ENCODE measurements at places on chromosomes 2 and 18. TPM values are rescaled to one million over a fixed set of nuclear protein-coding genes. Genes with fewer than 3 reads are reported as not detected.

Gene TMEM37
- total RNA-seq: not detected

Gene DNAJC5G
- not detected for total RNA-seq

Gene ADCYAP1
- total RNA-seq: not detected

Gene RRM2
- total RNA-seq: 54.9 TPM

Gene SP110
- 55.0 TPM for total RNA-seq

Gene ACTG2
- total RNA-seq: 0.52 TPM

Gene ANKRD29
- not detected for total RNA-seq

Gene OBSL1
- 1.1 TPM for total RNA-seq

Gene IL37
- total RNA-seq: not detected

Gene DPP4
- total RNA-seq: 8.6 TPM

DNA sequence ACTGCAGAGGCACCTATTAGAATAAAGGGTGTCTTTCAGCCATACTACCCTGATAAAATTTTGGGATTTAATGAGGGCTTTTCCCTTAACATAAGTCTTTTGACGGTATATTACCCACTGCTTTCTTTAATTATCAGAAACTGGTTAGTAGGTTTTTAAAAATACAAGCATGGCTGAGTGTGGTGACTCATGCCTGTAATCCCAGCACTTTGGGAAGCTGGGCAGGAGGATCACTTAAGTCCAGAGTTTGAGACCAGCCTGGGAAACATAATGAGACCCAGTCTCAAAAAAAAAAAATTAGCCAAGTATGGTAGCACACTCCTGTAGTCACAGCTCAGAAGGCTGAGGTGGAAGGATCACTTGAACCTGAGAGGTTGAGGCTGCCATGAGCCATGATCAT lies 16.1 kb downstream of the CPSF3 start:
- no peak for DNase-seq

- DNase-seq: peak; percentile 29
Observed at GRCh38 chr2:161161074-161161706, 962 bp downstream of the TANK start.

DNA sequence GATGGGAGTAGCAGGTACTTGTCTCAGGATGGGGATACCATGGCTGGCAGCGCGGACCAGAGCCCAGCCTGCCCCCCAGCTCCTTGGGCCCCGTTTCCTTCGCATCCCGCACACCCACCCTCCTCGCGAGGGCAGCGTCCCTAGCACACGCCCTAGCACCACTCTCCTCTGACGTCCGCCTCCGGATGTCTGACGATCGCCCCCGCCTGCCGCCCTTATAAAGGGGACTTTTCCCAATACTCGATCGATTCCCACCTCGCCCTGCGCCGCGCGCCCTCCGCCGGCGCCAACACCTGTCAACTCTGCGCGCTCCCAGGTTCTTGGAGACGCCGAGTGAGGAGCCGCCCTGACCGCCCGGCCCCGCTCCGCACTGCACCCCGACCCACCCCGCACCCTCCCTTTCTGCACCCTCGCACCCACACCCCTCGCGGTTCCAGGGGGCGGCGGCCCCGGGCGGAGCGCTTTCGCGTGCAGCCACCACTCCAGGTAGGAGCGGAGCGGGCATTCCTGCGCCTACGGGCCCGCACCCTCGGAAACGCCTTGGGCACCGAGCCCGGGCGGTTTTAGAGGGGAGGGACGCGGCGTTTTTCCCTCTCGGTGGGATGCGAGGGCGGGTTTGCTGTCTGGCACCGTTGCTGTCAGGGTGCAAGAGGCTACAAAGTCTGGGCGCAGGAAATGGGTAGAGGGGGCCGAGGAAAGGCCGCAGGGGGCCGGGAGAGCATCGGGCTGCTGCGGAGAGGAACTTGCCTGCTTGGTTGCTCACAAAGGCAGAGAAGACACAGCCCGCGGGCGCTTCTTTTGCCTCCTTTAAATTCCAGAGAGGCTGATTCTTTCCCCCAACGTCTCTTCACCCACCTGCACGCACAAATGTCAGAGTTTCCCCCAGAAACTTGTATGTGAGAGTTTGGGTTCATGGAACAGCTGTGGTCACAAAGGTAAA lies at the start of gene SLC5A7:
SLC5A7 (plus strand) TSS at position 247 of the 940 bp plus-strand sequence. CDS start 1,632 bp downstream, outside the sequence.
- DNase-seq: no peak

GRCh38 chr2:46276642-46277041 lies 20.6 kb upstream of the EPAS1 start:
- DNase-seq: no peak

GRCh38 chr18:32468147-32468845 lies 2.4 kb downstream of the GAREM1 start:
- no peak for DNase-seq

GRCh38 chr2:222797261-222797660 lies 63.6 kb upstream of the ACSL3 start:
- no peak for DNase-seq

DNA sequence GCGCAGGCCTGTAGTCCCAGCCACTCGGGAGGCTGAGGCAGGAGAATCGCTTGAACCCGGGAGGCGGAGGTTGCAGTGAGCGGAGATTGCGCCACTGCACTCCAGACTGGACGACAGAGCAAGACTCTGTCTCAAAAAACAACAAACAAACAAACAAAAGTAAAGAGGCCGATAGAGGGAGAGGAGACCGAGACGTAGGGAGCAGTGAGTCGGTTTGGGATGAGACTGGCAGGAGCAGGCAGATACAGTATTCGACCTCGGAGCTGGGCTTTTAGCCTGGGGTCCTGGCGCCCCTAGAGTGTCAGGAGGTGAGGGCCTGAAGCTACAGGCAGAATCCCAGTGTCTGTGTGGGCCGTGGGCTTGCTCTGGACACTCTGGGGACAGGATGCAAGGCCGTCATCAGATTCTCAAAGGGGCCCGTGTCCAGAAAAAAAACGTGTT lies 51.2 kb downstream of the SLC4A1AP start:
- DNase-seq: no peak

DNA sequence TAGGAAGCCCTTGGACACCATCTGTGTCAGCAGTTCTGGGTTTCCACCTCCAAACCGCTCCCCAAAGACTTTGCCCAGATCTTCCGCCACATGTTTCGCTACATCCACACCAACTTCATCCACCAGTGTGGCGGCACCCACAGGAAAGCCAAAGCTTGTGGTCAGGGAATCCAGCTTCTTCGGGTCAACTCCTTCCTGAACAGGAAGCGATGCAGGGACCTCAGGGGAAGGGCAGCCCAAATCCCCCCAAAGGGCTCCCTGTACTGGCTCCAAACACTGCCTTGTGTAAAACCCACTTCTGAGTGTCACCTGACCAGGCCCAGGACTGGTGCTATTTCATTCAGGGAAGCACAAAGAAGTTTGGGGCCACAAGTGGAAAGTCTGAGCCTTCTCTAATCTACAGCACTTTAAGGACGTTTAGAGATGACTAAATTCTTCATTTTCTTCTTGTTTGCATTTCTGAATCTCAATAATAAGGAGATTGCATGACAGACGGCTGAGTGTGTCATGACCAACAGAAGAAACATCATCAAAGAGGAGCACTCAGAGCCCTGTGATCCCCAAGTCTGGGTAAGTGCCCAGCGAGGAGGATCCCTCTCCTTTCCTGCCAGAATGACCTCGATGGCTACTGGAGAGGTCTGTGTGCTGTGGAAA lies 20.8 kb downstream of the GAREM2 start:
- DNase-seq: no peak

- no peak for DNase-seq
Observed at GRCh38 chr2:97661927-97662326, 1.9 kb downstream of the ACTR1B start.

DNA sequence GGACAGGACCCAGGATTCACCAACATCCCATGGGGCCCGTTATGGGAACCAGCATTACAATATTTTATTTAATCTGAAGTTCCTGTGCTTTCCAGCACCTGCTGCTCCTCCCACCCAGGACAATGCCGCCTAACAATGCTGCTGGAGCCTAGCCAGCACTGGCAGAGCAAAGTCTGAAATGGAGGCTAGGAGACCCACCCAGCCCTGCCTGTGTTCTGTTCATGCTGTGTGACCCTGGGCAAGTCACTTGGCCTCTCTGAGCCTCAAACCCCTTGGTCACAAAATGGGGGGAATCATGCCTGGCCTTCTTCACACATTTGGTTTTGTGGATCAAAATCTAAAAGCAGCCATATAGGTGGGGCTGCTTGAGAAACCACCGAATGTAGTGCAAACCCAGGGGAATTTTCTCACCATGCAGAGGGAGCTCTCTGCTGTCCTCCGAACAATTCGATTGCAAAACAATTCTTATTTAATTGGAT lies 38.5 kb upstream of the ODC1 start:
- DNase-seq: no peak

DNA sequence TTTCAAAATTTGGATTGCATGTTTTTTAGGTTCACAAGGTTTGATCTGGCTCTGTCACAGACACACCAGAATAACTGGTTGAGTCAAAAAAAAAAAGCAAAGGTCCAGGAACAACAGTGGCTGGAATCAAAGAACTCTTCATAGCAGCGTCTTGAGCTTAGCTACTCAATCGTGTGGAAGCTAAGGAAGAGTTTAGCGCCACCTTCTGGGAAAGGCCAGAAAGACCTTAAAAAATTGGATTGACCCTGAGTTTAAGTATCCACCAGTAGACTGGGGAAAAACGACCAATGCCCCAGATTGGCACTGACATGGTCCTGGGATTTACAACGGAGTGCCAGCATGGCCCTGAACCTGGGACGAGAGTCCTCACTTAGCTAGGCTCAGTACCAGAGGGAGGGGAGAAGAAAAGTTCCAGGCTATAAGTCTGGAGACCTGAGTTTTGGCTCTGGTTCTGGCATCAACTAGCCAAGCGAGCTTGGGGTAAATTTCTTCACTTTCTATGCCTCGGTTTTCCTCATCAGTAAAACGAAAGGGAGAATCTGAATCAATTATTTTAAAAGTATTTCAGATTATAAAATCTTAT lies 71.1 kb upstream of the TFCP2L1 start:
- DNase-seq: no peak

- no peak for DNase-seq
Observed at GRCh38 chr2:241896746-241897201, 27.2 kb downstream of the RTP5 start.

GRCh38 chr2:39492095-39492590 lies 55.1 kb upstream of the MAP4K3 start:
- DNase-seq: no peak

- DNase-seq: no peak
Observed at GRCh38 chr2:64201151-64201550, 56.9 kb upstream of the PELI1 start.

- DNase-seq: no peak
Observed at GRCh38 chr2:66565291-66565690, 130.4 kb downstream of the MEIS1 start.

DNA sequence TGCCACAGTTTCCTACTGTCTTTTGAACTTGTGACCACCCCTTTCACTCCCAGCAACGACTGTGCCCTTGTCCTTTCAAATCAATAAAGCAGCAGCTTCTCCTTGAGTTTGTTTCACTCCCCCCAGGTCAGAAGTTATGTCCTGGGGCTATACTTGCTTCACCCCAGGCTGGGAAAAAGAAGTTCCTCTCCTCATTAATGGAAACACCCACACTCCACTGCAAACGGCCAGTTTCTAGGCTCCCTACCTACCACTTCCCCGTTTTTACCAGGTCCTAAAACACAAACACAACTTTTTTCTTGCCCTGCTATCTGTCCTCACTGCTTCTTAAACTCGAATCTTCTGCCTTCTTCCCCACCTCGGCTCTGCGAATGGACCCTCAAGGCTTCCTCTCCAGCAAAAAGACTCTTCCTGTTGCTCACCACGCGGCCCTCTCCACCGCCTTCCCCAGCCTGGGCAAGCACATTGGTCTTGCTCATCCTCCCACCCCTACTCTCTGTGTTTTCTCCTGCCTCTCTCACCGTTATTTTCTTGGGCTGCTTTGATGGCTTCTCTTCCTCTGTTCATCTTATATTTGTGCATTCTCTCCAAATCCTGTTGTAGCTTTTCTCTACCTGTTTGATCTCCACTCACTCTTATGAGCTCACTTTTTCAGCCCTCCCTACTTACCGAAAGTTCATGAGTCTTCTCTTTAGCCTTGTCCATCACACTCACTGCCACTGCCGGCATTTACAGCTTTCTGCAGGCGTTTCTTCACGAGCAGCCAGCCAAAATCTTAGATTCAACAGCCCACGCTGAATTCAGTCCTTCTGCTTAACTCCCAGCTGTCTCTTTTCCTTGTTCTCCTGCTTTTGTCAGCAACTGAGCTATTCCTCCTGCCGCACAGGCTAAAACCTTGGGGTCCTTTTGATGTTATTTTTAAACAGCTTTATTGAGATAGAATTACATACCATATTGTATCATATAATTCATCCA lies 7.0 kb upstream of the SP5 start:
- no peak for DNase-seq

DNA sequence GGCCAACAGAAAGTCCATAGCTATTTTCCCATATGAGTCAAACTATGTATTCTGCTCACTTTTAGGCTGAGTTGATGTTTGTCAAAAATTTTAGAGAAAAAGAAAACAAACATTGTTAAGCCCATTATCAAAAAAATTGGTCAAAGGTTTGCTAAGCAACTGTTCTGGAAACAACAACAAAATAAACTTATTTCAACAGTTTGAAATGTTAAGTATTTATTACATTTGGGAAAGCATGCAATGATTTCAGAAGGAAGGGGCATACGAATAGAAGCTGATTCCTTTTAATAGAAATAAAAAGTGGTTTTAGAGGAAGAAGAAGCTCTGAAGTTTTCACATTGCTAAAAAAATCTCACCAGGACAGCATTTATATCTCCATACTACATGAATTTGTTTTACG lies 1837.5 kb upstream of the CELF4 start:
- no peak for DNase-seq

DNA sequence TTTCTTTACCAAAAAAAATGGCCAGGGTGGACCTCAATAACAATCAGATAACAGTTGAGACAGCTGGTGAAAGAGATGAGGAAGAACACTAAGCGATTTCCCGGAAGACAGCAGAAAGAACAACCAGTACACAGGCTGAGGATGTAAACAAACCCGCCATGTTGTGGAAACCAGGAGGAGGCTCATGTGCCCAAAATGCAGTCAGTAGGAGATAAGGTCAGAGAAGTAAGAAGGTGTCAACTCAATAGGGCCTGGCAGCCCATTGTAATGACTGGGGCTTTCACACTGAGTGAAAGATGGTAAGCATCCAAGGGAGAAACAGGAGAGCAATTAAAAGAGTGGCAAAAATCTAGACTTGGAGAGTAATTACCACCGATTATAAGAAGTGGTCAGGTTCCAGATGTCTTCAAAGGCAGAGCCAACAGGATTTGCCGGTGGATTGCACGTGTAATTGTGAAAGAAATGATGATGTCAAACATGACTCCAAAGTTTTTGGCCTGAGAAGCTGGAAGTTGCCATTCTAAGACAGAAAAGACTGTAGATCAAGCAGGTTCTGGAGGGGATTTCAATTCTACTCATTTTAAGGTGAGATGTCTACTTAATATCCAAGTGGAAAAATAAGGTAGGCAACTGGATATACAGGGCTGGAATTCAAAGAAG lies 77.7 kb upstream of the CYP1B1 start:
- no peak for DNase-seq

Measured in activated T-cell treated with anti-CD3 and anti-CD28 coated beads, Interleukin-2, amount 50 U/mL, for 4 hours (primary cell).